ENCODE measurements at places on chromosomes 7 and 10. TPM values are rescaled to one million over a fixed set of nuclear protein-coding genes. Genes with fewer than 3 reads are reported as not detected.

Gene CADPS2
- 0.10 TPM for polyA plus RNA-seq

Gene NPTX2
- polyA plus RNA-seq, result 0.07 TPM

Gene MEST
- polyA plus RNA-seq, result 167 TPM

Gene EPO
- not detected for polyA plus RNA-seq

Gene MBL2
- polyA plus RNA-seq, result not detected

Gene ST7
- 17.8 TPM for polyA plus RNA-seq

Gene GNG11
- polyA plus RNA-seq, result 10.1 TPM

Gene HOXA4
- polyA plus RNA-seq, result 8.0 TPM

Gene OPALIN
- polyA plus RNA-seq, result not detected

Gene MRPS17
- polyA plus RNA-seq, result 9.9 TPM

Gene GPRIN2
- polyA plus RNA-seq, result not detected

Gene WDR86
- polyA plus RNA-seq, result not detected
